WERI-Rb-1 (cell line): ENCODE measurements at places on chromosomes 1 and 21.
A peak's percentile ranks its signal among the peaks of the same experiment; 100 is the strongest.

GRCh38 chr1:106498238-106498637, 558.2 kb upstream of the PRMT6 start:
- DNase-seq = no peak

DNA sequence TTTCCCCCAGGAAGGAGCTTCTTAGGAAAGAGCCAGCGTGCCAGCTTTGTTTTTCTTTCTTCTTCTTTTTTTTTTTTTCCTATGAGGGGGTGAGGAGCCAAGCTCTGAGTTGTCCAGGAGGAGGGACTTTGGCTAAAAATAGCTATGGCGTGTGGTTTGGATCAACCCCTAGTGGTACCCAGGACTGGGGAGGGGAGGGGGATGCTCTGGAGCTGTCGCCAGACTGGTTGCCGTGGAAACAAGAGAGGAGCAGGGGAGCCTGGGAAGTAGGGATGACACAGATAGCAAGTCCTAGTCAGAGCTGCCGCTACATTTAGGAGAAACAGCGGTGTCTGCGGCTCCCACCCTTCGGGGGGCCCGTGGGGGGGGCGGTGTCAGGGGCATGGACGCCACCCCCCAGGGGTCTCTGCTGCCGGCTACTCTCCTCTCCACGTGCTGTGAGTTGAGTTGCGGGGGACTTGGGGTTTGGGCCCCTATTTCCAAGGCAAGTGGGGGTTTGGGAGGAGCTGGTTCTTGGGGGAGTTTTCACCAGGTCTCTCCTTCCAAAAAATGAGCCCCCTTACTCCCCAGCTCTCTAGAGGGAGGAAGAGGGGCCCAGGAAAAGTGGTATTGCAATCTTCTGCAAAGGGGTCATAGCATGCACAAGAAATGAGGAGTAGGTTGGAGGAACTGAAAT, at the start of gene KCNJ9:
TSS of gene KCNJ9 (plus strand) at position 278 of the 676 bp plus-strand sequence. CDS start 2,493 bp downstream, outside the sequence.
- no peak for DNase-seq

GRCh38 chr1:231284441-231284840, 43.4 kb downstream of the GNPAT start:
- DNase-seq = no peak

DNA sequence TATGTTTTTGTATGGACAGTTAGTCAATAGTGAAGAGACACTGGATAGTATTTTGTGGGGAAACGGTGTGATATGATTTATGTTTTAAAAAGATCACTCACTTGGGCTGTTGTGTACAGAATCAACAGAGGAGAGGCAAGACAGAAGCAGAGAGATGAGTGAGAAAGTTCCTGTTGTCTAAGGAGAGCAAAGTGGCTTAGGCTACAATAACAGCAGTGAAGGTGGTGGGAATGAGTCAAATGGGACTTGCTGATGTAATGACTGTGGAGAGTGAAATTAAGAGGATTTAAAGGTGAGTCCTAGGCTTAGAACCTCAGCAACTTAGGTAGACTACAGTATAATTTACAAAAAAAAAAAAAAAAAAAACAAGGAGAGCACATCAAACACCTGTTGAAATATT, 169.2 kb upstream of the HP1BP3 start:
- DNase-seq = peak; percentile 10

DNA sequence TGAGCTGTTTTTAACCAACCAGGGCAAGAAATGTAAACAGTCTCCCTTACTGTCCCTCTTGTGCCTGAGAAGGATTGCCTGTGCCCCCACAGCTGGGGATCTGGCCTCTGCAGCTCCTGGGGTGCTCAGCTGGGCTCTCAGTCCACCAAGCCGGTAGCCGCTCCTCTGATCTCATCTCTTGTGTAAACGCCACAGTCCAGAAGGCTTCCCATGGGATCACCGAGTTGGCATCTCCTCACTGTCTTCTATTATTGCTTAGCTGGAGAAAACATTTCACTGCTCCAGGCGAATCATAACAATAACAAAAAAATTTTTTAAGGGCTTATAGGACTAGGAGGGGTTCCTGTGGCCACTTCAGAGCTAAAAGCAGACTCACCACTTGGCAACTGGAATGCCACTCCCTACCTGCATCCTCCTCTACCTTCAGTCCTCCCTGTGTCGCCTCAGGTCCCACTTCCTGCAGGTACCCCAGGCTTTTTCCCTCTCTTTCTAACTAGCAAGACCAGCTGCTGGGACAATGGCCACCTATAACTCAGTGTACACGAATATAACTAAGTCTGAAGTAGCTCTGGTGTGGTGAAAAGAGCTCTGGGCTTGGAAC, 75.8 kb downstream of the ATP1A1 start:
- no peak for DNase-seq

GRCh38 chr1:68180441-68181164, 51.7 kb downstream of the WLS start:
- DNase-seq = no peak

- DNase-seq = no peak
Observed at GRCh38 chr1:161998811-161999210, 24.9 kb downstream of the OLFML2B start.
